ENCODE measurements at places on chromosomes 3 and 15.

GRCh38 chr3:177135841-177136492, 61.3 kb downstream of the TBL1XR1 start:
- no peak for DNase-seq

DNA sequence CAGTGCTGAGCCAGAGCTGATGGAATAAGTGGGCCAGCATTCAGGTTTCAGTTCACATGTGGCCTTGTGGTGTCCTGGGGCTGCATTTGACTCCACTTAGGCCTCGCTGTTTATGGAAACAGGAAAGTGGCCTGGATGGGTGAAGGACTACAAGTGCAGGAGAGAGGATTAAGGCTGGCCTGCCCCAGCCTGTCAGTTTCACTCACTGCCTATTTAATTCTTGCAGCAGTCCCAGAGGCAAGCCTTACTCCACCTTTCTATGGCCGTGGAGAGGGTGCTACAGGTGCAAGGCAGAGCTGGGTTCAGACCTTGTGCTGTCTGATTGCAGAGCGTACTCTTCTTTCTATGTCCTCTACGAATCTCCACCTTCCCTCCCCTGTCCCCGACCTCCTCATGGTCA, 37.7 kb downstream of the ABHD17C start:
- DNase-seq = no peak

- DNase-seq = no peak
Measured at GRCh38 chr3:183116025-183116614, 16.8 kb upstream of the MCCC1 start.

- no peak for DNase-seq
Measured at GRCh38 chr3:36909666-36910065, 35.2 kb downstream of the TRANK1 start.

DNA sequence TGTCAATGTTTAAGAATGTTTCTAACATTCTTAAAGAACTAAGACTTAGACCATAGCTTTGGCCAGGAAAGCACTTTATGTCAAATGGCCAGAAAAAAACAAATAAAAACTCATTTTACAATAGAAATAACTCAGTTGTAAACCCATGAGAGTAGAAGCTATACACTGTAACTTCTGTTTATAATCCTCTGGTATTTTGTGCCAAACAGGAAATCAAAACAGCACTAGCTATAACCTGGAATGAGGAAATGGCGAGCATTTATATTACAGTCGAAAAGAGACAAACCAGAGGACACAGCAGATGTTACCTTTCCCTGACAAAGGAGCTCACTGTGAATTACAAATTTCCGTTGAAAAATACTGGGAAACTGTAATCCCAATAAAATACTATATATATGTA, 10.3 kb downstream of the GK5 start:
- DNase-seq = no peak

DNA sequence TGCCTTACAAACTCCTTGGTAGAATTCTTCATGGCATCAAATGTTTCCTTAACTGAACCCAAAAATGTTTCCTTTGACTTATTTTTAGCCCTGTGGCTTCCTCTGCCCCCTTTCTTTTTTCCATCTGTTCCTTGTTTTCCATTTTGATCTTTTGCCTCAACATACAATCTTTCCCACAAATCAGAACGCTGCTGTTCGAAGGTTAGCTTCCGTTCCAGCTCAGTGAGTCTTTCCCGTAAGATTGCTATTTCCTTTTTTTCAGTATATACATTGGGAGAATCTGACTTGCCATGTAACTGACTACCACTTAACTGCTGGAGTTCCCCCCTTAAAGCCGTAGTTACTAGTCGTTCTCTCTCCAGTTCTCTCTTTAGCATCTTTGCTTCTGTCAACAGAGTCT, 41.2 kb downstream of the PIGB start:
- no peak for DNase-seq

- DNase-seq = no peak
Measured at GRCh38 chr3:80233576-80233975, 465.8 kb upstream of the ROBO1 start.
